ENCODE measurements at places on chromosomes 6 and 20.

DNA sequence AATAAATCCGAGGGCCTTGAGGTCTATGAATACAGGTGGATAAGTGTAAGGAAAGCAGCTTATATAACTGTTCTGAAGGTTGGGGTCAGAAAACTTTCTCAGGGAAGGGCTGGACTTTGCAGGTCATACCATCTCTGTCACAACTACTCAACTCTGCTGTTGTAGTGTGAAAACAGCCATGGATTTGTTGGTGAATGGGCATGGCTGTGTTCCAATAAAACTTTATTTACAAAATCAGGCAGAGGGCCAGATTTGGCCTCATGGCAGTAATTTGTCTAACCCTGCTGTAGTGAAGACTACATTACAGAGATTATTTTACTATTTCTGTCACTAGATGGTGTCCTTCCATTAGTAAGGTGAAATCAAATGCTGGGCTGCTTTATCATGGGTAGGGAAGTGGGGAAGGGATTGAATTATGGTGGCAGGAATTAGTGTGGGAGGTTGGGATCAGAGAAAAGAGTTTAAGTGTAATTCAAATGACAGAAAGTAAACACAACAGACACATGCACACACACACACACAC lies 409.6 kb upstream of the CHD6 start:
- DNase-seq = no peak

- DNase-seq = no peak
These were observed 17.2 kb upstream of the TAGAP start for GRCh38 chr6:159061805-159062563.

GRCh38 chr6:41255638-41256246 lies 27.6 kb downstream of the TREML4 start:
- DNase-seq = no peak

DNA sequence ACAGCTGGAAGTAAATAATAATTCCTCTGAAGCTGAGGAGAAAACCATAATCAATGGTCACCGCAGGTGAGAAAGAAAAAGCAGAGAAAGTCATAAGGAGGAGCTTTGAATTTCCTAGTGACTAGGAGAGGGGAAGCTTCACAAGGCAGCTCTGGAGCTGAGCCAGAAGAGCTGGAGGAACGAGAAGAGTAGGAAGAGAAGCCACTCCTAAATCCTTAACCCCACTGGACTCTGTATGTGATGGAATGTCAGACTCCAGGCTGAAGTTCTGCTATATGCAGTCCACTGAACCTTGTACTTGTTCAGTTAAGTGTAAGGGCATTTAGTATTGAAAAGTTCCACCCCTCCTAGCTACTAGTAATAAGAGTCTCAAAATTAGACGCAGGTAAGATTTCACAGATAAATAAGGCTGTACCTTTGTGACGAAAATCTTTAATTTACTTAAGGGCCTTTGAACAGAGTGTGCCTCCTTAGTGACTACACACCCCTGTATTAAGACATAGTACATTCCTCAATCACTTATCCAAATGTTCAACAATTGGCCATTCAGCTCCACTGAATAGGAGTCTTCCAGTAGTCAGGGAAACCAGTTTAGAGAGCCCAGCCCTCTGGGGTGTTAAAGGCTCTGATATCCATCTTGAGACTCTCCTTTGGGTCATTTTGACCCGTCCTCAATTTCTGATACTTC lies 71.4 kb upstream of the UFL1 start:
- no peak for DNase-seq

DNA sequence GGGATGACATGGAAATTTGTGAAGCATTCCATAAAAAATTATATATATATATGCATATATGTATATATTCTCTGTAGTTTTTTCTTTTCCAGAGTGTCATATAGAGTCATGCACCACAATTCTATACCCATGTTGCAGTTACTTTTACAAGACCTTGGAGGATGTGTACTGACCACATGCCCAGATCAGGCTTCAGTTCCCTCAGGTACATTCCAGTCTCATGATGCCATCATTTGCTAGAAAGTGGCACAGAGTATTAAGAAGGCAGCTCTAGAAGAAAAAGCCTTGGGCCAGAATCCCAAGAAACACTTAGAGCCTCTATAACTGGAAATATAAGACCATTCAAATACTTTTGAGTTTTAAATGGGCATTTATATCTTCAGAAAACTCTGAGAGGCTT lies 685.5 kb upstream of the FLRT3 start:
- no peak for DNase-seq

DNA sequence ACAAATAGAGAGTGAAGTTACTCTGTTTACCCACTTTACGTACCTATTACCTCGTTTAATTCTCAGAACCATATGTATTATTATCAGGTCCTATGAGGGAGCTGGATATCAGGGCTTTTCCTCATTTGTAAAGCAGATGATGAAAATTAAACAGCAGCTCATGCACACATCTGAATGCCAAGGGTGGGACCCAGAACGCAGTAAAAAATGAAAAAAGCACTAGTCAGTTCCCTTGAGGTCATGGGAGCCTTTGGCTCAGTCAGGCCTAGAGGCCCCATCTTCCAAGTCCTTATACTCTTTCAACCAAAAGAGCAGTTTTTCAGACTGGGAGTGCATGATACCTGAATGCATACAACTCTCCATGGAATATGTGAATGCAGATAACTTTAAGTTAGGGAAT lies 23.0 kb downstream of the B3GAT2 start:
- DNase-seq = no peak

- peak; percentile 81 for DNase-seq
These were observed 309.8 kb downstream of the HIVEP2 start for GRCh38 chr6:142635130-142635529.

DNA sequence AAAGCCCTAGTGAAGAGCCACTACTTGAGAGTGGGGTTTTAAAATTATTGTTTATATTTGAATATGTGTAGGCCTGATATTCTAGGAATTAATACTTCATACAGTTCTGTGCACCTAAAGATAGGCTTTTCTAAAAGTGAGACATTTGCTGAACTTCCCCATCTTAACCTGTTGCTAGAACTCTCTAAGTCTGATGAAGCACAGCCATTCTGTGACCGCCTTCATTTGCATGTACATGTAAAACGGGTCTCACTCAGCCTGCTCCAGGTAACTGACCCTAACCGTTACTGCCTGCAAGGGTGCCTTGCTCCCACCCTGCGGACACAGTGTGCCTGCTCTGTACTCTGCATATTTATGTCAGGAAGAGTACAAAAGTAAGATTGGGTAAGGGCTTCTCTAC lies 44.3 kb upstream of the IRF4 start:
- DNase-seq = no peak

DNA sequence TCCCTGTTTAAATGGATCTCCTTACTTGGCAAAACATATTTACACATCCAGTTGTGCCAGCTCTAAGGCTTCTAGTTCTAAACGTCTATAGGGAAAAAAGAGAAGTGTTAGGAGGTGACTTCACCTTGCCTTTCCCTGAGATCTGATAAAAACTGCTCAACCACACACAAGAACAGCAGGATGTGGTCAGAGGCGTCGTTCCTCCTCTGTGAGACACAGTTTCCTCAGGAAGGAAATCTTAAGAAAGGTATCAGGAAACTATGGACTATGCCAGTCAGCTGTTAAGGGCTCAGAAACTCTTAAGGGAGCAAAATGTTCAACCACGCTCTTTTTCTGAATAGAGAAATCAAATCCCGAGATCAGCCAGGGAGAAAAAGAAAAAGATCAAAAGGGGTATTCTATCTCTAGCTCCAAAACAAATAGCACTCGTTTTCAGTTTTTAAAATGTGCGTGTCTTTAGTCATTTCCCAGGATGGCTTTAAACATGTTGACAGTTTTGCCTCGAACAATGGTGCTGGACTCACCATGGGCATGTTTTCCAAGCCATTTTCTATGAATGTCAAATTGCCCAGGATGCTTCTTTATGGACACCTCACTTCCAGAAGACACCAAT lies 154.5 kb downstream of the HACE1 start:
- DNase-seq = peak; percentile 79

- peak; percentile 60 for DNase-seq
These were observed 552.8 kb upstream of the CITED2 start for GRCh38 chr6:139927236-139927635.

GRCh38 chr6:8130399-8130798 lies 28.1 kb upstream of the EEF1E1 start:
- no peak for DNase-seq

GRCh38 chr6:128508588-128509296 lies 11.7 kb downstream of the PTPRK start:
- DNase-seq = peak; percentile 89

DNA sequence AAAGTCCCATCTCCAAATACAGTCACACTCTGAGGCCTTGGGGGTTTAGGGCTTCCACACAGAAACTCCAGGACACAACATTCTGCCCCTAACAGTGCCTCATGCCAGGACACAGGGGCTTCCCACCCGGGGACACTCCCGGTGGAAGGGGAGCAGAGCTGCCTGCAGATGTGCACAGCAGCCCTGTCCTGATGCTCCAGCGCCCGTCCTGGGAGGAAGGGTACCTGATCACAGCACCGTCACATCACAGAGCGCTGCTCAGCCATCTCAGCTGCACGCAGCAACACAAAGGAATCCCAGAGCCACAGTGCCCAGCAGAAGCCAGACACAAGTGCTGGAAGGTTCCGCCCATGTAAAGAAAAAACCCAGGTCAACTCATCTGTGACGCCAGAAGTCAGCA lies 156.7 kb downstream of the TAF4 start:
- no peak for DNase-seq

GRCh38 chr6:167543602-167544497 lies 219.0 kb downstream of the TTLL2 start:
- no peak for DNase-seq

- DNase-seq = no peak
These were observed 114.1 kb upstream of the FRMD1 start for GRCh38 chr6:168192901-168193815.

DNA sequence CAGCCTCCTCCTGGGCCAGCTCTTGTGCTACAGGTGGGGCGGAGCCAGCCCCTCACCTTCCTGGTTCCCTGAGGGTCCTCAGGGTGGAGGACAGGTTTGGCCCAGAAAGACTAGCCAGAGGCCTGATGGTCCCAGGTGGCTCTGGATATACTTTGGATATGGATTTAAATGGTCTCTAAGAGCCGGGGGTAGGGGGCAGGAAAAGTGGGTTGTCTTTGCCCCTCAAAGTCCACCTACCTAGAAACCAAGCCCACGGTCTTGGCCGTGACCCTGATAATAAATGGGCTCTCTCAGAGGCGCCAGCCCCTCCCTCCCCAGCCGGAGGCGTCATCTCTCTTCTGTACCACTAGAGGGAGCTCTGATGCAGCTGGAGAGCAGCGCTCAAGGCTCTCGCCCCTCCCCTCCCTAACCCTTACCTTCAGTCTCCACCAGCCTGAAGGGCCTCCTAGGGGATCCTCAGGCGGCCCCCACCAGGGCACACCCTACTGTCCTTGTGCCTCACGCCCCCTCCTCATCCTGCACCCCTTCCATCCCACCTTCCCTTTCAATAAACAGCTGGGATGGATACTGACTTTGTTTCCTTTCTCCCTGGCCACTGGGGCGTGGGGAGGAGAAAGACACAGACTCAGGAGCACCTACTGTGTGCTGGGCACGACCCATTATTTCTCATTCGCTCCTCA lies 7.5 kb downstream of the NRSN2 start:
- peak; percentile 78 for DNase-seq

DNA sequence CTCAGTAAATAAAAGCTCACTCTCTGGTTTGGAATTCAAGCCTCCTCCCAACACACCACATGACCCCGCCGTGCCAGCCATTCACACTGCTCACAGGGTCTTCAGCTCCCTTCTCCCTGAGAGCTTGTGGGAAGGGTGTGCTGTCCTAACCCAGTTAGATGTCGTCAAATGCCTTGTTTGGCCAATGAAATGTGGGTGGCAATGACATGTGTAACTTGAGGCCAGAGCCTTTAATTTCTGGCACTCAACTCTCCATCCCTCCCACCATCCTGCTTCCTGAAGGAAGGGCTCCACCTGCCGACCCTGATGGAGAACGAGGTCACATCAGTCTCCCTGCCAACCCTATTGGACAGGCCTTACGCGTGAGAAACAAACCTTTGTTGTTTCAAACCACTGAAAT lies 224.5 kb upstream of the AGPAT4 start:
- peak; percentile 72 for DNase-seq

GRCh38 chr20:21520702-21521595 lies 7.1 kb upstream of the NKX2-2 start:
- no peak for DNase-seq

DNA sequence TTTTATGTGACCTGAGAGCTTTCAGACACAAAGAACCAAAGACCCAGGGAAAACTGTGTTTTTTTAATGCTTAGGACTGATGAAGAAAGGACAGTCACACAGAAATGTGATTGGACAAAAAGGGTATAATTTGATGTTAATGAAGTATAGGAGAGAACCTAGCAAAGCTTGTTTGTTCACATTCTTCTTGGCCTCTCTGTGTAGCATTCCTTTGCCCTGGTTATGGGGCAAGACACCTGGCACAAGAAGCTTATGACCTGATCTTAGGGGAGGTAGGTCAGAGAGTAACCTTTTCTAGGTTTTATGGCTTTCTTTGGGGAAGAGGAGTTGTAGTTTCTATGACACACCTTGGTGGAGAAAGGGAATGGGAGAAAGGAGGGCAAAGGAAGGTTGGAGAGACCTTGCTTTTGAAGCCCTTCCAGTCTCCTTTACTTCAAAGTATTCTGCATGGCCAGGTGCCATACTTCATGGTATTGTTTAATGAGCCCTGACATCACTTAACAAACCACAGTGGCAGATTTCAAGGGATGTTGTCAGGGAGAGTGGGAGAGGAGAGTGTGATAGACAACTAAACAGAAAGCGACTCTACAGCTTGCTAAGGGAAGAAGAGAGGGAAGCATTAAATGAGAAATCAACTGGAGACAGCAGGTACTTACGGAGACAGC lies 701.8 kb upstream of the FLRT3 start:
- no peak for DNase-seq

DNA sequence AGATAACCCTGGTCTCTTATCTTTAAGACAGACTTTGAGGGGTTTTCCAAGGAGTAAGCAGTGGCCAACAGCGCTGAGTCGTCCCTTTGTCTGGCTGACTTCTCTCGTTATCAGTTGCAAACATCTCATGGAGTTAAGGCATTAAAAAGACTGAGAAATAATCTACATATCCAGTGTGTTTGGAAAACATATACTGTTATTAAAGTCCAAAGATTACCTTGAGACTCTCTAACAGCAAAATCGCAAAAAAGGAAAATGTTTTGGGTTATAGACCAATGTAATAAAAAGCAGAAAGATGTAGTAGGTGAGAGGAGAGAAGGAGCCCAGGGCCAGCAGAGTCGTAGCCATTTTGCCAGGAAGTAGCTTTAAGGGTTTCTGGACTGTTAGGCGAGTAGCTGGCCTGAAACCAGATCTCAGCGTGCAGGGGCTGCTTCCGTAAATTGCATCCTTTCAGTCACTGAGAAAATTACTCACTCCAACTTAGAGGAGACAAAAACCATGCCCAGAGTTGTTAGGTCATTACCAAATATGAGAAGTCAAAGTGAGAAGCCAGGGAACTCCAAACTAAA lies 24.6 kb downstream of the MYLK4 start:
- DNase-seq = peak; percentile 58

- DNase-seq = no peak
These were observed 40.7 kb upstream of the DDR1 start for GRCh38 chr6:30843611-30843998.

- DNase-seq = no peak
These were observed 6.7 kb downstream of the C6orf141 start for GRCh38 chr6:49557177-49557576.

- DNase-seq = no peak
These were observed 22.1 kb upstream of the SLC22A7 start for GRCh38 chr6:43275801-43276576.

- DNase-seq = peak; percentile 75
These were observed 20.4 kb upstream of the CD109 start for GRCh38 chr6:73675466-73676098.

Data from RPMI7951 (cell line).